Inflammatory macrophage treated with lipopolysaccharide for 4 hours (primary cell): ENCODE measurements at places on chromosomes 13 and 19.

GRCh38 chr13:86892330-86892729 lies 778.8 kb upstream of the SLITRK5 start:
- no peak for DNase-seq

- DNase-seq: no peak
These were observed 172.4 kb downstream of the KDM4B start for GRCh38 chr19:5141129-5141849.

GRCh38 chr19:35738021-35738886 lies 4.0 kb downstream of the IGFLR1 start:
- DNase-seq: no peak

- no peak for DNase-seq
These were observed 18.9 kb upstream of the ZNRF4 start for GRCh38 chr19:5436106-5436947.

DNA sequence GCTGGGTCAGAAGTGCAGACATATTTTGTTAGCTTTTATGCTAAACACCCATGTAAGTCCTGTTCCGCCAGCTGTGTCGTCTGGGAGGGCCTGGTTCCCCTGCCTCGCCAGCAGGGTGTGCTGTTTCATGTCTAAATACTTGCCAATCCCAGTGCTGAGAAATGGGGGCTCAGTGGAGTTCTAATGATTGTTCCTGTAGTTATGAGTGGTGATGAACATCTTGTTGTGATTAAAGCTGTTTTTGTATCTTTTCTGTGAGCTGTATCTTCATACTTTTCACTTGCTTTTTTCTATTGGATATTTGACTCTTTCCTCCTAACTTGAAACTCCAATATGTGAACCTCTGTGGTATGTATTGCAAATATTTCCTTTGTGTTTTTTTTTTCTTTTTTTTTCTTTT lies 32.7 kb downstream of the KDM4B start:
- peak; percentile 34 for DNase-seq

DNA sequence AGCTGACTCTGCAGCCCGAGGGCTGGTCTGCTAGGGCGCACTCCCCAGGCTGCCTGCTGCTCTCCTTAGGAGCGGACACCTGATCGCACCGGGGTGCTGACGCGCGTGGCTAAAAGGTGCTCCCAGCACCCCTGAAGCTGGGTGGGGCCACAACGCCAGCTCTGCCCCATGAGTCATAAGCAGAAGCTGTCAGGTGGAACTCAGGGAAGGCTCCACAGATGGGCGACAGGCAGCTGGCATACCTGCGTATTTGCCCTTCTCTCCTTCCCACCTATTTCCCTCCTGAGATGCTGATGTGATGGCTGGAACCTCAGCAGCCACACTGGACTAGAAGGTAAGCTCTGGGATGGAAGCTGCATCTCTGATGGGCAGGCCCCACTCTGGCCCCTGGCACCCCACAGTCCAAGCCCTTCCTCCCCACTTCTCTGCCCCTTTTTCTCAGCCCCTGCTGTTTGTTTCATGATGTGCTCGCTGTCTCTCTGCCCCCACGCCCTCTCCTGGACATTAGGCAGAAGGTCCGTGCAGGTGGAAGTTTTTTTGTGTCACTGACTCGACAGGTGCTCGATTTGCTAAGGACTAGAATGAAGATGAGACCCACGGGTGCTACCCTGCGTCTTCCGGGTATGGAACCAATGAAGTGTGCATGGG lies 30.3 kb upstream of the CACTIN start:
- no peak for DNase-seq

DNA sequence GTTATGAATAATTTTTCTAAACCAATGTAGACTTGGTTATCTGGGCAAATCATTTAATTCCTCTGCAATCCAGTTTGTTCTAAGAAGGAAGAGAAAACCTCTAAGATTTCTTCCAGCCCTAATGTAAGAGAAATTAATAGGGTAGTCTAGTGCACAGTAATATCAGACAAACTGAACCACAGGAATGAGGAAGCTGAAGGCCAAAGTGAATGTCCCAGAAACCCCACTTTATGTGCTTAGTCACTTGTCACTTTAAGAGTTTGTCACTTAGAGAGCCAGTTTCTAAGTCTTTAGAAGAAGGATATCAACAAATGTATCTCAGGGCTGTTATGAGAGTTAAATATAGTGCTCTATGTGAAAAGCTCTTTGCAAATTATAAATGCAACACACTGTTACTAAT lies 750.6 kb downstream of the DIAPH3 start:
- peak; percentile 8 for DNase-seq

GRCh38 chr13:112142401-112142930 lies 75.5 kb downstream of the SOX1 start:
- no peak for DNase-seq

GRCh38 chr13:51025245-51025905 lies 85.7 kb downstream of the C13orf42 start:
- DNase-seq: no peak

- no peak for DNase-seq
These were observed 80.3 kb upstream of the FLT1 start for GRCh38 chr13:28575200-28575599.

DNA sequence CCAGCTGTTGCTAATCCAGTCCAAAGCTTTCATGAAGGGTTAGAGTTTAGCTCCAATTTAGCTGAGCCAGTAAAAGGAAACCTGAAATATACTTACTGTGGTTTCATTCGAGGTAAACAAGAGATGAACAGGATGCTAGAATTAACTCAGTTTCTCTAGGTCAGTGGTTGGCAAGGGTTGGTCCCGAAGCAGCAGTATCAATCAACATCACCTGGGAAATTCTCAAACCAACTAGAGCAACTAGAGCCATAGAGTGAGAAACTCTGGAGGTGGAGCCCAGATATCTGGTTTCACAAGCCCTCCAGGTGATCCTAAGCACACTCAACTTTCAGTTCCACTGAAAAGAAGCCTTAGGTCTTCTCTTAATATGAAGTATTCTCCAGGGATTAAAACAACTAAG lies 376.7 kb downstream of the OXGR1 start:
- DNase-seq: no peak

GRCh38 chr13:41502673-41503072 lies 45.3 kb downstream of the RGCC start:
- DNase-seq: no peak

DNA sequence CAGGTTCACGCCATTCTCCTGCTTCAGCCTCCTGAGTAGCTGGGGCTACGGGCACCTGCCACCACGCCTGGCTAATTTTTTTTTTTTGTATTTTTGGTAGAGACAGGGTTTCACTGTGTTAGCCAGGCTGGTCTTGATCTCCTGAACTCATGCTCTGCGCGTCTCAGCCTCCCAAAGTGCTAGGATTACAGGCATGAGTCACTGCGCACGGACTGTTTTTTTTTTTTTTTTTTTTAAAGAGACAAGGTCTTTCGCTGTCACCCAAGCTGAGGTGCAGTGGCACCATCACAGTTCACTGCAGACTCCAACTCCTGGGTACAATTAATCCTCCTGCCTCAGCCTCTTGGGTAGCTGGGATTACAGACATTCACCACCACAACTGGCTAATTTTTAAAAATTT lies 8.2 kb upstream of the ADAMTS10 start:
- DNase-seq: no peak

- peak; percentile 78 for DNase-seq
These were observed 60.5 kb downstream of the MAP4K1 start for GRCh38 chr19:38557205-38557799.

DNA sequence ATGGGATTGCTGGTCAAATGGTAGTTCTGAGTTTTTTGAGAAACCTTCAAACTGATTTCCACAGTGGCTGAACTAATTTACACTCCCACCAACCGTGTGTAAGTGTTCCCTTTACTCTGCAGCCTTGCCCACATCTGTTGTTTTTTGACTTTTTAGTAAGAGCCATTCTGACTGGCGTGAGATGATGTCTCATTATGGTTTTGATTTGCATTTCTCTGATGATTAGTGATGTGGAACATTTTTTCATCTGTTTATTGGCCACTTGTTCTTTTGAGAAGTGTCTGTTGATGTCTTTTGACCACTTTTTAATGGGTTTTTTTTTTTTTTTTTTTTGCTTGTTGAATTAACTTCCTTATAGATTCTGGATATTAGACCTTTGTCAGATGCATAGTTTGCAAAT lies 4.3 kb downstream of the CAB39L start:
- DNase-seq: no peak

- DNase-seq: peak; percentile 17
These were observed 2.7 kb upstream of the CAPNS1 start for GRCh38 chr19:36136964-36137686.

GRCh38 chr13:96091164-96092117 lies 1.5 kb downstream of the HS6ST3 start:
- no peak for DNase-seq

DNA sequence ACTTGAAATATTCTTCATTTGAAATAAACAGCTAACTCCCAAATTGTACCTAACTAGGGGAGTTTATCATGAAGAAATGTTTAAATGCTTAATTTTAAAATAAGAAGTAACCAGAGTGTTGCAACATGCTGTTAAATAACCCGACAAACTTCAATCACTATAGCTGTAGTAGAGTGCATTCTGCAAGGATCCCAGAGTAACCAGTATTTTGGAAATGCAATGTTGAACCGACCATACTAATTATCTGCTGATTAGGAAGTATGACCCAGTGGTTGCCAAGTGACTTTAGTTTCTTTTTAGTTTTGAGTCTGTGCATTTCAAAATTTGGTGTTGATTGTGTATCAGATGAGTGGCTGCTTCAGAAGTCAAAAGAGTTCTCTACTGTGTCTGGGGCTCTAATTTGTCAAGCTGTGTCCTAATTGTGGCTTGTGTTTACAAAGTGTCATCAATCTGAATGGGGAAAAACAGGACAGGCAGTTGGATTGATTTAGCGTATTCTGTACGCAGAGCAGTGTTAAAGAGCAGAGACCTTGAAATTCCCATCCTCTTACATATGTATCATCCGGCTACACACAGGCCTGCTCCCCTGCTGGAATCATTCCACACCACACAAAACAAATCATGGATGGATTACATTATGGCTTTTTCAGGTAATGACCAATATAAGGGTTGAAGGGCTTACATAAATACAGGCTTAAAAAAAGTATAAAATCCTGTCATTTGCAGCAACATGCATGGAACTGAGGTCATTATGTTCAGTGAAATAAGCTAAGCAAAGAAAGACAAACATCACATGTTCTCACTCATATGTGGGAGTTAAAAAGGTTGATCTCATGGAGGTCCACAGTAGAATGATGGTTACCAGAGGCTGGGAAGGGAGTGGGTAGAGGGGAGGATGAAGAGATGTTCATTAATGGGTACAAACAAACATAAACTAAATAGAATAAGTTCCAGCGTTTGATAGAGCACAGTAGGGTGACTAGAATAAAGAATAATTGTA lies 351.5 kb downstream of the KLF12 start:
- DNase-seq: no peak

GRCh38 chr13:86185107-86185506 lies 385.9 kb upstream of the SLITRK6 start:
- no peak for DNase-seq

DNA sequence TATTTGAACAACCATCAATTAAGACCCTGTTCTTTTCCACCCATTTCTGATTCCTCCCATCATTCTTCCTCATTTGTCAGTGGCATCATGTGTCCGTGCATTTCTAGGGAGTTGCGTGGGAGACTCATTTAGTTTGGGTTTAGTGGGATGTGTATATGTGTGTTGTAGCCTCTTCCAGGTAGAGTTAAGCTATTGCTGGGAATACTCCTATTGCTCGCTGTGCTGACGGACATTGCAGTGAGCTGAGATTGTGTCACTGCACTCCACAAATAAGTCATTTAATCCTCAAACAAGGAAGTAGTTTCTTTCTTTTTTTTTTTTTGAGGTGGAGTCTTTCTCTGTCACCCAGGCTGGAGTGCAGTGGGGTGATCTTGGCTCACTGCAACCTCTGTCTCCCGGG lies 42.2 kb upstream of the RCBTB2 start:
- DNase-seq: peak; percentile 86

DNA sequence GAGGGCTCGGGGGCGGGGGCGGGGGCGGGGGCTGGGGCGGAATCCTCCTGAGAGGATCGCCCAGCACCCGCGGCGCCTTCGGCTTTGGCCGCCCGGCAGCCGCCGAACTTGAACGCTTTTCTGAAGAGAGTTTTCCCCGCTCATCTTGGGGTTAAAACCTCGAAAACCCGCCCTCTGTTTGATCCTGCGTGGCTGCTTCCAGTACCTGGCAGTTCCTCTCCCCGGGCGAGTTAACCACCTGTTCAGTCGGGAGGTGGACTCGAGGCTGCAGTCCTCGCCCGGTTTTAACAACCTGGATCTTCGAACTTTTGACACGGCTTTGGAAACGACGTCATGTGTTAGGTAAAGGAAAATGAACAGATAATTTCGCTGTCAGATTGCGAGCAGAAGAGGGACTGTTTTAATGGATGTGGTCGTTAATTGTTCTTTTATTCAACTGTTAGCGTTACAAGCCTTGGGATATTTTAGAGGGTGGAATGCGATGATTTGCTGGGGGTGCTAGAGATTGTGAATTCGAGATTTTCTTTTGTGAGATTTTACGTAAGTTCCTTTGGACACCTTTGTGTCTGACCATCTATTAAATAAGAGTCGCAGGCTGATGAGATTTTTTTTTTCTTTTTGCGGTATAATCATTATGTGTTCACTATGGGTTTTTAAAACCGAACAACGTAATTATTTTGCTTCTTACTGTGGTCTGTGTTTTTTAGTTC lies 1.0 kb downstream of the FNDC3A start:
- no peak for DNase-seq

DNA sequence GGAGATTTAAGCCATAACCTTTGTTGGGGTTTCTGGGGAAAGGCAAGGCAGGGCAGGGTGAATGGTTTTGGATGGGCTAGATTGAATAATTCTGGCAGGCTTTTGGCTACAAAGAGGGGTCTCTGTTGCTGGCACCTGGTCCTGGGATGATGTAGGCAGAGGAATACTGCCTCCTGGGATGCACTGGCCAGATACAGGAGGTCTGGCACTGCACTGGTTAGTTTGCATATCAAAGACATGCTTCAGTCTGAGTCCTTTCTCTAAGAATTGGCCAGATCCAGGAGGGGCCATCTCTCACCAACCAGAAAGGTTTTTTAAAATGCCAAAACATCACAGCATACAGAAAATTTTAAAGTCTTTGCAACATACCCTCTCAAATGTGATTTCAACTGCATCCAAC lies 8.0 kb upstream of the MEDAG start:
- no peak for DNase-seq

DNA sequence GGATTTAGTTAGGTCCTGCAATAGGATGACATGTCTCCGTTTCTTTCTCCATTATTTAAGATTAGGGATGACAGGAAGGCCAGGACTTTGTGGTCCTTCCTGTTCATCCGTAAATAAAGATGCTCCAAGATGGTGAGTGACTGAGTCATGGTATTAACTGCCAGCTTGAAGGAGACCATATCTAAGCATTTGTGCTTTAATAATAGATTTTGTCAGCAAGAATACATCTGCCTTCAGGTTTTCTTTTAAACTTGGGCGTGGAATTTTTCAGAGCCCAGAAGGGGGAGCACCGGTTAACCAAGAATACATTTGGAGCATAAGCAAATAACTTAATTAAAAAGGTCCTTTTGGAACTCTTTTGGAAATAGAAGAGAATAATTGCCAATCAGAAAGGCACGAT lies 68.2 kb downstream of the ARHGAP35 start:
- no peak for DNase-seq
